ENCODE measurements at places on chromosomes 5 and 9.

DNA sequence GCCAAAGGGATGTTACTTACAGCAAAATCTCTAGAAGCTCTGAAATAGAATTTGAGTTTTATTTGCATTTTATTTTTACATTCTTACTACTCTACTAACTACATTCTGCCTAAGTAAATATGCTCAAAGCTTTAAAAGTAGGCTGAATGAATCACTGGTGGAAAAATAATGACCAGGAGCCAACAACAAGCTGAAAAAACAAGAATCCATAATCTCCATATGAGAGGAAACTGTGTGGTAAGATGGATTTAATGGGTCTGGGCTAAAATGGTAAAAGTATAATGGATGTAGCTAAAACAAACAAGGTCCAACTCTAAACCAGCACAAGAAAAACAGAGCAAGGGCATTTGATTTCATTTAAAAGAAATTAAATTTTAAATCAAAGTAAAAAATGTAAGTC lies 525.8 kb upstream of the FTMT start:
- no peak for DNase-seq

- DNase-seq = no peak
Observed at GRCh38 chr9:90546200-90546599, 96.4 kb downstream of the DIRAS2 start.

DNA sequence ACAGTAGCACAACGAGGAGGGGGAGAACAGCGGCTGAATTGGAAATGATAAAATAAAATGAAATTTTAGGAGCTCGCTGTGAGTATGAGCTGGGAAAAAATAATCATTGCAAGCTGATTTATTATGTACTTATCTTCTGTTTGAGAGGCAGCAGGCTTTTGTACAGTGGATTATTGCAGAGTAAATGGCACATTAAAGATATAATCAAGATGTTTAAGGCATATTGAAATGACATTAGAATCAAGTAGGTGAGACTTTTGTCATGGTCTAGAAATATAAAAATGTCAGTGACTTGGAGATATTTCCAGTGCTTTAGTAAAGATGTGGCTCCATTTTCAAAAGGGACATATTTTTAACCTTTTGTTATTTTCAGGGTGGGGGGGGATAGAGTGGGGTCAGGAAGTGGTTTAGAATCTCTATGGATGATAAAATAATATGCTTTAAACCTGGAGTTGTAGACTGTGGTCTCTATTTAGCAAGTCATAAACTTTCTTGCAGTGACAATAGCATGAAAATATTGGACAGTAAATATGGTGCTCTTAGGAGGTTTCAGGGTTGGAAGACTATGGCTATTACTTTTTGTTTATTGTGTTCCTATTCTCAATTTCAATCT lies 46.8 kb downstream of the PTTG1 start:
- DNase-seq = no peak

GRCh38 chr5:173727839-173728778 lies 111.7 kb upstream of the BOD1 start:
- DNase-seq = no peak

- DNase-seq = no peak
Observed at GRCh38 chr9:30799527-30800101, 1584.8 kb upstream of the ACO1 start.

DNA sequence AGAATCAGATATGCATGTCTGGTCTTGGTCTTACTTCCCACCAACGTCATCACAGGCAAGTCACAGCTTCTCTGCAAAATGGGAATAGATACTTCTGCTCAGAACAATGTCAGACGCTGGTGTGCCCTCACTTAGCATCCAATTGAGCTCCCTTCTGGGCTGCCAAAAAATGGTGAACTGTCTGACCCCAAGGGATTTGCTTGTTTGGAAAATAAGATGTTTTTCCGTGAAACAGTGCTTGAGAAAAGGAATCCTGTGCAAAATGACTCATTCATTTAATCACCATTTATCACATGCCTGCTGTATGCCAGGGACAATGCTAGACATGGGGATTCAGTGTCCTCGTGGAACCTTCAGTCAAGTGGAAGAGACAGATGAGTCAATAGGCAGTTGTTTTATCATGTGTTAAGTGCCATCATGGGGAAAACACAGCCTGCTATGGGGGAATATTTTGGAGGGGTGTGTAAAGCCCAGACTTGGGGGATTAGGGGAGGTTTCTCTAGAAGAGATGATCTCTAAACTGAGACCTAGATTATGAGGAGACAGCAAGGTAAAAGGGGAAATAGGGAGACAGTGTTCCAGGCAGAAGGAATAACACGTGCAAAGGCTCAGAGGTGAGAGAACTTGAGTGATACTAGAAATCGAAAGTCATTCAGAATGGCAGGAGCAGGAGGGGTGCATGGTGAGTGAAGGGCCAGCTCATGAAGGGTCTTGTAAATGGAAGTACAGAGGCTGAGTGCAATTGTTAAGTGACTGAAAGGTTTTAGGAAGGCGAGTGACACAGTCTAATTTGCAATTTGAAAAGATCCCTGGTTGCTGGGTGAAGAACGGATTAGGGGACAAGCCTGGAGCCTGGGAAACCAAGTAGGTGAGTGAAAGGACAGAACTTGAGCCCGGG lies 3.9 kb downstream of the NIPAL4 start:
- DNase-seq = no peak

- no peak for DNase-seq
Observed at GRCh38 chr5:111163000-111163399, 61.2 kb upstream of the CAMK4 start.

DNA sequence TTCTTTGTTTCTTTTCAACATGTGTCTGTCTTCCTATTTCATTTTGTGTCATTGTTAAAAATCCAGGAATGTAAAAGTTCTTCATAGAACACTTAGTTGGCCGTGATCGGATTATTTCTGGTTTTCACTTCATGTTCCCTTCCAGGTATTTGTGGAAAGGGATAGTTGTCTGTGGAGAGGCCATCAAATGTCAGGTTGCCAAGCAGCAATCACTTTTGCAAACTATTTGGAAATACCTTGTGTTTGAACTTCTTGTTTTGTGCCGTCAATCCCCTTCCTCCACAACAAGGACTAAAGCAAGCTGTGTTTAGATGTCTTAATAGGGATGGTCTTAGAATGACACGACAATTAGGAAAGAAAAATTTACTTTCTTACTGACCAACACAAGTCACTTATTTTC lies 116.9 kb upstream of the MPDZ start:
- no peak for DNase-seq

GRCh38 chr5:94700592-94700991 lies 82.1 kb downstream of the SLF1 start:
- DNase-seq = no peak

GRCh38 chr9:70085241-70085640 lies 41.6 kb downstream of the MAMDC2 start:
- no peak for DNase-seq

- DNase-seq = no peak
Observed at GRCh38 chr9:109401990-109402318, 81.1 kb upstream of the EPB41L4B start.

GRCh38 chr5:117236941-117237340 lies 662.3 kb upstream of the SEMA6A start:
- no peak for DNase-seq

DNA sequence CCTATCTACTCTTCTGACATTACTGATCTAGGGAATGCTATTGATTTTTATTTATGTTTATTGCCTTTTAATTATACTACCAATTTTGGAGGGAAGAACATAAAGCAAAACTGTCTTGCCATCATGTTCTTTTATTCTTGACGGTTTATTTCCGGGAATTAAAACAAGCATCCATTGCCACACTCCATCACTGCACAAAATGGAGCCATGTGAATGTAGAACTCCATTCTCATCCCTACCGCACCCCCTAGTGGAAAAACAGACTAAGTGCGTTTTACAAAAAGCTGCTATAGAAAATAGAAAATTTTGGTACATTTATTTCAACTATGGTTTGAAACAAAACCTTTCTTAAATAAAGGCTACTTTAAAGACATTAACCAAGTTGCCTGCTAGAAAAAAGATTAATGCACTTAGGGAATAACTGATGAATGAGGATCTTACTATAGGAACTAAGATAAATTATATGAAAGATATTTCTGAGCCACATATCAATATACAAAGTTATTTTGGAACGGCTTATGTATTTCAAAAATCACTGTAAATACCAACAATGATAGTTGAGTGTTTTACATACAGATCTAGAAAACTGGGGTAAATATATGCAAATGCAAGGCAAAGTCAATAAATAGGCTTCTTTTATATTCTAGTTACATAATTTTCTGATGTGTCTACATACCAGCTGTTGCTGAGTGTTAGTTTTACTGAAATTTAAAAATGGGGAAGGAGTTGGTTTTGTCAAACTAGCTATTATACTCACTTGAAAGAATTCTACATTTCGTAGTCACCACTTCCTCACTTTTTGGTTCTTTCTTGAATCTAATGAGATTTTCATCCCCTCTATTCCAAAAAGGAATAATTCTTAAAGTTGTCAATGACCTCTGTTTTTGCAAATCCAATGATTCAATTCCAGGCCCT lies 26.5 kb downstream of the OXCT1 start:
- no peak for DNase-seq

DNA sequence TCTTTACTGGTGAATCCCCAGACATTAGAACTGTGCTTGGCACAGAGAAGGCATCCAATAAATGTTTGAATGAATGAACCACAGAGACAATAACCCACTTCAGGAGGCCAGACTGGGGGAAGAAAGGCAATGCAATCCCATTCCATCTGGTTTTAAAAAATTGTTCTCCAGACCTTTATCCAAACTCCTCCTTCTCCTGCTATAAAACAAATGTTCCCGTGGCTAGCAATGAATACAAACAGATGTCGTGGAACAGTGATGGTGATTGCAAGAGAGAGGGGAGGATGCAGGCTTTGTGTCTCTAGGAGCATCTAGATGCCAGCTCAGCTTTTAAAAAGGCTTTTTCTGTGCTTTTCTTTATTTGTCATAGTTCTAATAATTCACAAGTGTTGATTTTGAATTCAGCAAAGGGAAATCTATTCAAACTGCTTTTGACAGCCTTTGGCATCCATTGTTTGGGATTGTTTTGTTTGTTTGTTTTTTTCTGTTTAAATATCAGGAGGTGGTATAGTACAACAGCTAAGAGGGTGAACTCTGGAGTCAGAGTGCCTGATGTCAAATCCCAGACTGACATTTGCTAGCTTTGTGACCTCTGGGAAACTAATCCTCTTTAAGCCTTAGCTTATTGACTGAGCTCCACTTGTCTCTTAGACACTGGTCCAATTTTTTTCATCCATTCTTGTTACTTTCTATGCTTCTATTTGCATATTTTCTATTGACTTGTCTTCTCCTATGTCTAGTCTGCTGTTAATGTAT lies 59.1 kb downstream of the TNFSF15 start:
- no peak for DNase-seq
